ENCODE measurements at places on chromosomes 4 and X.

- DNase-seq = peak; percentile 1
Observed at GRCh38 chrX:129876771-129877305, 29.1 kb upstream of the UTP14A start.

GRCh38 chrX:10393899-10394298 is 226.5 kb downstream of the MID1 start:
- no peak for DNase-seq

DNA sequence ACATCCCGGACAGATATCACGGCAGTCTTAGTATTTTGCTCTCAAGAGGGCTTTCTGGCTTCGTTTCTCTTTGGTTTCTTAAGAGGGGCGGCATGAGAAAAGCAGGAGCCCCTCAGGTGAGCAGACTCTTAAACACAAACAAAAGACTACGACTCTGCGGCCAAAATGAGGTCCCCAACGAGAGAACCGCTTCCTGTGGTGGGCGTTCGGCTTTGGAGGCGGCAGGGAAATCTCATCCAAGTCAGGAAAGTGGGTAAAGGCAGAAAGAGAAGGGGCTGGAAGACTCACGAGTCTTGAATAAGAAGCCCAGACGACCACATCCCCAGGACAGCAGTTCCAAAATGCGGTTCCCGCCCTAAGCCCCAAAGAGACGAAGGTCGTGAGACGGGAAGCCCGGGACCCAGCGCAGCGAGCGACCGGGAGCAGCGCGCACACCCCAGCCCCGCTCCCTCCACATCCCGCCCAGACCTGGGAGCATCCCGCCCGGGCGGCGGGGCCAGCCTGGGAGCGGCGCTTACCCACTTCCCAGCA is 409 bp downstream of the UGDH start:
- DNase-seq = peak; percentile 39

DNA sequence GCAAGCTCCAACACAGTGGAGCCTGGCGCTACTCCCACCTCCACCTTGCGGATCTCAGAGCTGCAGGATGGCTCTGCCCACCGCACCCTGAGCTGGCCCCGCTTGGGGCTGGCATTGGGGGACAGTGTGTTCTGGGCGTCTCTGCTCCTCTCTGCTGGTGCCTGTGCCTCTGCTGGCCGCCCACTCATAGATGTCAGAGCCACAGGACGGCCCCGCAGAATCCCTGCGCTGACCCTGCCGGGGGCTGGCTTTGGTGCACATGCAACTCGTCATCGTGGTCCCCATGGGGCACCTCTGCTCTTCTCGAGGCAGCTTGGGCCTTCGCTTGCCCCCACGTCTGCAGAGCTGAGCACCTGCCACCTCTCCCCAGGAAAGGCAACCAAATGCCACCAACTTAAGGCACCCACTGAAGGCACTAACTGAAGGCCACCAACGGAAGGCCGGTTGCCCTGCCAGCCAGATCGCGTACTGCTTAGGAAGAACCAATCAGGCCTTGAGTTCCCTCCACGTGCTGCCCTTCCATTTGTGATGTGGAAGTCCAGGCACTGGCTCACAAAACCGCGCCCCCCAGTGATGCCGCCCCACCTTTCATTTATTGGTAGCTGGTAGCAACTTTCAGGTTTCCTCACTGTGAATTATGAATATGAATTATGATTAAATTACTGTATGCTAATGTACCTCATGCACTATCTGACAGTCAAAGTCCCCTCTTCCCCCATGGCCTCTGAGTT is 23.3 kb upstream of the FRG1 start:
- DNase-seq = no peak

DNA sequence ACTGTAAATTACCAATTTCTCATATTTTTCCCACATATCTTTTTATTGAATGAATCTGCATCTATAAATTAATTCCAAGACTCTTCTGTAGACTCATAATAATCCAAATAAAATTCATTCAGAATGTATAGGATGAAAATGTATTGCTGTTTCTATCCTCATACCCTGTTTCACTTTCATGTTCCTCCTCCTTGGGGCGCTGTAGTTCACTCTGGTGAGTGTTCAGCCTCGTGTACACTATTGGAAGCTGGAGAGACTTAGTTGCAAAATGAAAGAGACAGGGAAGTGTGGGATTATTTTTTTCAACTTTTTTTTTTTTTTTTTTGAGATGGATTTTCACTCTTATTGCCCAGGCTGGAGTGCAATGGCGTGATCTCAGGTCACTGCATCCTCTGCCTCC is 296.1 kb downstream of the TLL1 start:
- DNase-seq = no peak

- DNase-seq = no peak
Observed at GRCh38 chrX:259692-260355, 21.4 kb upstream of the PLCXD1 start.

Data from Jurkat, Clone E6-1 (cell line).